BE2C (cell line): ENCODE measurements at places on chromosomes 2 and 18.

- no peak for DNase-seq
Measured at GRCh38 chr2:186183406-186183805, 302.7 kb upstream of the ZC3H15 start.

DNA sequence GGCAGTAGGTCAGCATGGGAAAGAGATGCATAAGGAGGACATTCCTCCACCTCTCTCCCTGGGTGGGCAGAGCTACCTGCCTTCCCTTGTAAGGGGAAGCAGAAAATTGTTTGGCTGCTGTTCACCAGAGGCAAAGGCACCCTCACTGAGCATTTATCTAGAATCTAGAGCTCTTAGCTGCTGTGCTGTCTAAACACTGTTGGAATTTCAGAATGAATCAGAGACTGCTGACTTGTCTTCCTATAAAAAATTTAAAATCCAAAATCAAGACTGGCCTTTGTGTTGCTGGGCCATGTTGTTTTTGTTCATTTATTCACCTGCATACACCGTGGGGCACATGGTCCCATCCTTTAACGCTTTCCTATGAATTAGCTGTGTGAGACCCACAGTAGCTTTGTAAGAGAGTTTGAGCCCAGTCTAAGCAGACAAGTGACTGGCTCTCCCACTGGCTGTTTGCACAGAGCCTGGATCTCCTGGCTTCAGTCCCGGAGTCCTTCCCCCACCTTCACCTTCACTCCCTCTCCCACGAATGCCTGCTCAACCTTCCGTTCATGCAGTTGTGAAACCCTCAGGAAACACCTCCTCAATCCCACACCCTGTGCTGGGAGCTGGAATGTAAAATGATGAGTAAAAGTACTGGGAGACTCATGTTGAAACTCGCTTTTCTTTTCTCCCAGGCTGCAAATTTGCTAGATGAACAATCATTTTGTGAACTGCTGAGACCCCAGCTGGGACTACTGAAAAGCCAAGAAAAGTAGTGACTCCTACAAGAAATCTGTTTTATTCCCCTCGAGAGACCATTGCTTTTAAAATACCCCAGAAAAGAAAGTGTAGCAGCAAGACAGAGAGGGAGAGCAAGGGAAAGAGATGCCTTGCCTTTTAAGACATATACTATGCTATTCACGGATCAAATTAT, 76.2 kb downstream of the FAM168B start:
- no peak for DNase-seq

GRCh38 chr2:167945660-167946368, 301.6 kb downstream of the STK39 start:
- DNase-seq: no peak

DNA sequence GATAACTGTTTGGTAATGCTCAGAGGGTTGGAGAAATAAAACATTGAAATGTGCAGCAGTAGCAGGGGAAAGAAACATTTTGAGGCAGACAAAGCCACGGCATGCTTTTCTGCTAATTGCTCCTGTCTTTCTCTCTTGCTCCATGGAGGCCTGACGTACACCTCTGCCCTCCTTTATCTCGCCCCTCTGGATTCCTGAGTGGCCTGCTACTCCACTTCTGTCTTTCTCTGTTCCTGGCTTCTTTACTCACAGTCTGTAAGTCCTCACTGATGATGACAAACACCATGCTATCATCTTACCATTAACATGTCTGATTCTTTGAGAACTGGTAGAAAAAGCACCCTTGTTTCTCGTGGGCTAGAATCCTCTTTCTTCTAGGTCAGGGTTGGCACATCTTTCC, 392.9 kb downstream of the MEIS1 start:
- DNase-seq: no peak

GRCh38 chr18:5294113-5294456, 1.4 kb downstream of the ZBTB14 start:
- no peak for DNase-seq

- DNase-seq: no peak
Measured at GRCh38 chr2:7356909-7357584, 439.8 kb downstream of the RNF144A start.

DNA sequence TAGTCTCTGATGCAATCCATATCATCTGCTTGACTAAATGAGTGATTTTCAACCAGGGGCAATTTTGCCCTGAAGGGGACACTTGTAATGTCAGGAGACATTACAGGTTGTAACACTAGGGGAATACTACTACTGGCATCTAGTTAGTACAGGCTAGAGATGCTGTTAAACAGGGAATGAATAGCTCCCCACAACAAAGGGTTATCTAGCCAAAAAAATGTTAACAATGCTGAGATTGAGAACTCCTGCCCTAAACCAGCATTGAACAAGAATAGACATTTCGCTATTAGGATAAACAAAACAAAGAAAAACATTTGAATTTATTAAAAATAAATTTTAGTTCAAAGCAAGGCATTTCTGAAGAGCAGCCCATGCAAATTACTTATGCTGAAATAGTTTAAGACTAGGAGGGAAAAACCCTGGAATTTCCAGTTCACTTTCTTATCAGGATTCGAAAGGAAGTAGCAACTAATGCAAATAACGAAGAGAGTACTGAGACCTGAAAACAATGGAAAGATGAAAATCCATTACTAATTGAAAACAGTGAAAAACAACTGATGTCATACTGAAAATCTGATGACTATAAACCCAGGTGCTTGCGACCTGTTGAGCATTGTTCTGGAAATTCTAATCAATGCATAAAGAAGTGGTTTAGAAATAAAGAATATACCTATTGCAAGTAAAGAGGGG, 53.1 kb downstream of the CAB39 start:
- no peak for DNase-seq

GRCh38 chr2:65081232-65081685, 25.0 kb downstream of the CEP68 start:
- DNase-seq: no peak

GRCh38 chr2:15906778-15907177, 33.6 kb upstream of the MYCN start:
- no peak for DNase-seq

GRCh38 chr18:9838144-9838877, 47.5 kb upstream of the TXNDC2 start:
- DNase-seq: no peak

DNA sequence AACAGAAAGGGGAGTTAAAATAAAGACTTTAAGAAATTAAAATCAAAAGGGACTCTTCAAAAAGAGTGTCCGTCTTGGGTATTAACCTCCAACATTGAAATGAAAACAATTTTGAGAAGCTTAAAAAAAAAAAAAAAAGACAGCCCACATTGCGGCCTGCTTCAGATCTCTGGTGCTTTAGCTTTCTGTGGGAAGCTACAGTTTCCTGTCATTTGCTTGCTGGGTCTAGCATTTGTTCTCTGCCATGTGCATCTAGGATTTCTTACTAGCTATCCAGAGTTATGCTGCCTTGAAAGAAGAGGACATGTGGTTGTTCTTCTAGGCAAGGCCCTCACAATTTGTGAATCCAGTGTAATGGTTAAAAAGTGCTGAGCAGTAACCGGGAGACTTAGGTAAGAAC, 375.3 kb downstream of the SLC4A3 start:
- no peak for DNase-seq

GRCh38 chr2:64063454-64063853, 44.2 kb upstream of the VPS54 start:
- no peak for DNase-seq

GRCh38 chr2:9407363-9407811, 15.9 kb downstream of the ITGB1BP1 start:
- no peak for DNase-seq

DNA sequence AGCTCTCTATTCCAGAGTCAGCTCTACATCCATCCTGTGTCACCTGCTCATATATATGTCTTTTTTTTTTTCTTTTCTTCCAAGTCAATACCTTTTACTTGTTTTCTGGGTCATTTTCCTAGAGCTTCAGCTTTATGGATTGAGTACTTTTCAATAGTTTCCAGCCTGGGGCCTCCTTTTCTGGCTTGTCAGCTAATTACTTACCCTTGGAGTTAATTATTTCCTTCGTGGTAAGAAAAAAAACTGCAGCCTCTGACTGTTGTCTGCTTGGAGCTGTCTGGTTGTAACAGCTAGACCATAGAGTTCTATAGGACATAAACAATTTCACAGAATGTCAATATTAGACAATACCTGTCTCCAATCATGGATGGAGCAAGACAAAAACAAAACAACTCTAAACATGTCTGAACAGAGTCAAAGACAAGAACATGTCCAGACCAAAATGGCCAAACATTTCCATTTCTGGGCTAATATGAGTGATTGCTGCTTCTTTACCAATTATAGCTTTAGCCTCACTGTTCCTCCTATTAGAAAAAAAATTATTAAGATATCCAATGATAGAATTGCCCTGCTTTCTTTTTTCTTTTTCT, 643.1 kb downstream of the SLC4A3 start:
- no peak for DNase-seq

DNA sequence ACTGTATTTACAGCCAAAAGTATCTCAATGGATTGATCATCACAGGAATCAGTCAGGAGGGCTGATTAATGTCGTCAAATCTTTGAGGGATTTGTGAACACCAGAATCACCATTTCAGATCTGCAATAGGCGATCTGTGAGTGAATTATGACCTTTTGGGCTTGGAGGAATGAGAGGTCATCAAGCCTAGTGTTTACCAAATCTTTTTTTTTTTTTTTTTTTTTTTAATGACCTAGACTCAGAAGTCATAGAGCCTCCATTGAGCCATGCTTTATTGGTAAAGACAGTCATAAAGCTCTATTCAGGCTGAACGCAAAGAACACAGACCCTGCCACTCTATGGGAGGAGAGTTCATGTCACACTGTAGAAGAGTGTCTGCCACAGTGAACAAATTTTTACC, 97.7 kb downstream of the SOCS6 start:
- no peak for DNase-seq

GRCh38 chr18:1526991-1527390, 622.3 kb downstream of the ADCYAP1 start:
- no peak for DNase-seq

GRCh38 chr18:13491138-13491537, 235.2 kb downstream of the FAM210A start:
- DNase-seq: no peak

DNA sequence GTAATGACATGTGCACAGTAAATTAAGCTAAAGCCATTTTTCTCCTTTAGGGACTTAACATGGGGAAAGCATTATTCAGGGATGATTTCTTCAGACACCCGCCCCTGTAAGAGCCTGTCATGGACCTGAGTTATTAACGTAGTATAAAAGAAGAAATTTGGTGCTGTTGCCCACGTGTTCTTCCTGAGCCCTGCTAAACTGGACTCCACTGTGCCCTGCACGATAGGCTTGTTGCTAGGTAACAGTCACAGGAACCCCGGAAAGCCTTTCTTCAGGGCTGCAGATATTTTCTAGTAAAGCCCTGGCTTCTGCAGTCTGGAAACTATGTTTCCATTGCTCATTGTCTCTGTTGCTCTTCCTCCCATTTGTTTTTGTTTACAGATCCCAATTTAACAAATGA, 157.9 kb downstream of the LRRC30 start:
- no peak for DNase-seq

DNA sequence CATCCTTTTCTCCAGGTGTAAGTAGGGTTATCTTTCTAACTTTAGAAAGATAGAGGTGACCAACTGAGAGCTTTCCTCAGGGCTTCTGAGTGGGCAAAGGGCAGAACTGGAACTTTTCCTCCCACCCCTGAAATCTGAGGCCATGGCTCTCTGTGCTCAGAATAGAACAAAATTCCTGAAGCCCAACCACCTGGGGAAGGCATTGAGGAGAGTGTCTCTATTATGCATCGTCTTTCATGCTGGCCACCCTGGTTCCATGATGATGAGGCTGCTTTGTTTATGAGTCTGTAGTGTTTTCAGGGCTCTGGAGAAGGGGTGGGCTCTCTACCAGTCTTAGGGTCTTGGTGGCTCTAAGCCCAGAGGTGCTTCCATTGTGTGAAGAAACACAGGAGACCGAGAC, 30.7 kb upstream of the IL1R1 start:
- DNase-seq: no peak

- DNase-seq: no peak
Measured at GRCh38 chr2:215874418-215874817, 138.9 kb downstream of the MREG start.

DNA sequence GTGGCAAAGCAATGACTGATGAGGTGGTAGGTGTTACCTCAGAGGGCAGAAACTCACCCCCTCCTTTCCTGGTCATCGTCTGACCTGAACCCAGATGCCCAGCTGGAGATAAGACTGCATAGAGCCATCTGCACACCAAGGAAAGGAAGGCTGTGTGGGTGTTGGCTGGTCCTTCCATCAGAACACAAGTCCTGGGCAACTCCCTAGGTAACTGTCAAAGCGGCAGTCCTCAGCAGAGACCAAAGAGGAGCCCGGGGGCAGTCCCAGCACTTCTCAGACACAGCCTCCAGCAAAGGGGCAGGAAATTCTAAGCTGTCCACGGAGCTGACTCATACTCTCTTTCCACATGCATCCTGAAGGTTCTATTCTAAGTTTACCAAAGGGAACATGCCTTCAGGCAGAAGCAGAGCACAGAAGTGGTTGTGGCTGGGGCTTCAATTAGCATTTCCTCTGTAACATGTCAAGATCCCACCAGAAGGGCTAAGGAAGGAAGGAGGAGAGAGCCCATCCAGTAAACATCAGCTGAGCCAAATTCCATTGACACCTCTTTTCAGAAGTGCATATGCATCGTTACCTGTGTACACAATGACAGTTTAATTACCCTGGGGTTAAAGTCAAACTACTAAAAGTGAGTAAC, 54.7 kb downstream of the SPRED2 start:
- no peak for DNase-seq

DNA sequence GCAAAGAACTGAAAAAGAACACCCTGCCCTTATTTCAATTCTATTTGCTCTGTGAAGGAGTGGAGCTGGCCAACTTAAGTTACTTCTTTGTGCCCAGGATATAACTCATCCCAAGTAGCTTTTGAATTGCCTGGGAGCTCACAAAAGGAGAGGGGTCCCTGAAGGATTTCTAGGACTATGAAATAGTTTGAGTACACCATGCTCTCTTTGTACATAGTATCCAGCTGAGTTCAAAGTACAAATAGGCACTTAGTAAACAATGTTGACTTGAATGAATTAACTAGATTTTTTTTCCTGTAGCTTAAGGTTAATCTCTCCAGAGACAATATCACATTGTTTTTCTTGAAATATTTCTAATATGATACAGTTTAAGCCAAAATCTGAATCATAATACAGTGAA, 47.7 kb downstream of the ZC3H15 start:
- no peak for DNase-seq

- DNase-seq: no peak
Measured at GRCh38 chr2:201362396-201362795, 5.3 kb upstream of the FLACC1 start.

- no peak for DNase-seq
Measured at GRCh38 chr2:236985761-236986339, 99.8 kb upstream of the COPS8 start.

DNA sequence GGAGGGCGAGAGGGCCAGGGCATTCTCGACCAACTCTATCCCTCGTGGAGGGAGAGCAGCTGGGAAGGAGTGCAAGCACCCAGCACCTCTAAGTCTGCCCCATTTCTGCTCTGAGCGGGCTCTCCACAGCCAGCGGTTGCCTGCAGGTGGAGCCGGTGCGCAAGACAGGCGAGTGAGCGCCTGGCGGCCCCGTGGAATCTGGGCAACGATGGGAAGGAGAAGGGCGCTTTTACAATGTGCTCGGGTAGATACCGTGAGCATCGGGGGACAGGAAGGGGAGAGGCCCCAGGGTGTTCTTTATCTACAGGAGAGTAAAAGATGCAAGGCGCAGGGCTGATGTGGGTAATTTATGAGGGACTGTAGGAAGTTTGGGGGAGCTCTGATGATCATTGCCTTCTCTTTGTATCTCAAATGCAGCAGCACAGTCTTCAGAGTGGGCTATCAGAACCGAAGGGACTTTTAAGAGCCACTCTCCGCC, 867 bp upstream of the TTL start:
- peak; percentile 81 for DNase-seq
